A549 treated with CpdA at 1 μM for 4 hours (cell line): ENCODE measurements at places on chromosomes 4 and X. TPM values are rescaled to one million over a fixed set of nuclear protein-coding genes. Genes with fewer than 3 reads are reported as not detected.

The CCDC149 gene
- total RNA-seq, result 1.8 to 2.6 TPM (median 2.2 TPM) in 5 replicates

The APLN gene
- total RNA-seq, result 0.70 to 0.90 TPM (median 0.79 TPM) in 5 replicates

The FAM184B gene
- 0.02 to 0.06 TPM (median 0.03 TPM) in 4 of 5 replicates, not detected in the other for total RNA-seq

The CAMK2D gene
- total RNA-seq, result 14.3 to 22.0 TPM (median 16.5 TPM) in 5 replicates

The CXCL6 gene
- total RNA-seq, result not detected in 5 replicates

The USP17L11 gene
- total RNA-seq, result not detected in 5 replicates

The CTAG1B gene
- not detected in 5 replicates for total RNA-seq

The MAGEC1 gene
- total RNA-seq, result 0.01 to 0.10 TPM (median 0.05 TPM) in 4 of 5 replicates, not detected in the other

The SH2D1A gene
- total RNA-seq, result not detected in 5 replicates

The TAF7L gene
- 0.06 to 0.15 TPM (median 0.09 TPM) in 4 of 5 replicates, not detected in the other for total RNA-seq

The TEC gene
- total RNA-seq, result 1.1 to 1.8 TPM (median 1.7 TPM) in 5 replicates

The MAGEB1 gene
- total RNA-seq, result not detected in 5 replicates

The RPS6KA6 gene
- total RNA-seq, result 4.3 to 7.4 TPM (median 5.9 TPM) in 5 replicates

The PPP1R3F gene
- total RNA-seq, result 1.2 to 4.3 TPM (median 3.4 TPM) in 5 replicates

The FAM47B gene
- total RNA-seq, result not detected in 5 replicates

The TMEM35A gene
- total RNA-seq, result not detected in 5 replicates

The TMEM154 gene
- 0.05 to 0.13 TPM (median 0.09 TPM) in 4 of 5 replicates, not detected in the other for total RNA-seq

The GC gene
- total RNA-seq, result 0.39 TPM in 1 of 5 replicates, not detected in the others

The SCRG1 gene
- not detected in 5 replicates for total RNA-seq

The TENM3 gene
- total RNA-seq, result 1.0 to 1.6 TPM (median 1.3 TPM) in 5 replicates

The TCEAL2 gene
- not detected in 5 replicates for total RNA-seq

The CCKAR gene
- total RNA-seq, result not detected in 5 replicates

The BEX5 gene
- not detected in 5 replicates for total RNA-seq

The F8A2 gene
- total RNA-seq, result not detected in 5 replicates

The ARHGAP4 gene
- 0.75 to 2.2 TPM (median 1.6 TPM) in 5 replicates for total RNA-seq

The HSD17B13 gene
- total RNA-seq, result 0.05 to 0.12 TPM (median 0.09 TPM) in 4 of 5 replicates, not detected in the other

The TLR2 gene
- 0.12 to 0.18 TPM (median 0.14 TPM) in 4 of 5 replicates, not detected in the other for total RNA-seq

The RRH gene
- 0.06 to 0.08 TPM in 2 of 5 replicates, not detected in the others for total RNA-seq

The PAGE2 gene
- not detected in 5 replicates for total RNA-seq

The COL25A1 gene
- total RNA-seq, result not detected in 5 replicates

The LEF1 gene
- 0.07 TPM in 1 of 5 replicates, not detected in the others for total RNA-seq

The NPNT gene
- 0.14 to 0.55 TPM (median 0.24 TPM) in 5 replicates for total RNA-seq

The MTTP gene
- total RNA-seq, result 0.06 TPM in 1 of 5 replicates, not detected in the others

The BRS3 gene
- total RNA-seq, result not detected in 5 replicates

The GRIPAP1 gene
- 22.2 to 24.2 TPM (median 23.0 TPM) in 5 replicates for total RNA-seq

The IQSEC2 gene
- 32.1 to 43.5 TPM (median 38.3 TPM) in 5 replicates for total RNA-seq

The CENPVL1 gene
- not detected in 5 replicates for total RNA-seq
